ENCODE measurements at places on chromosomes 16 and 17.

- peak; percentile 61 for DNase-seq
Observed at GRCh38 chr17:19762515-19762961, 14.4 kb upstream of the ALDH3A1 start.

GRCh38 chr17:64505340-64506200 is 519 bp downstream of the DDX5 start:
- no peak for DNase-seq

DNA sequence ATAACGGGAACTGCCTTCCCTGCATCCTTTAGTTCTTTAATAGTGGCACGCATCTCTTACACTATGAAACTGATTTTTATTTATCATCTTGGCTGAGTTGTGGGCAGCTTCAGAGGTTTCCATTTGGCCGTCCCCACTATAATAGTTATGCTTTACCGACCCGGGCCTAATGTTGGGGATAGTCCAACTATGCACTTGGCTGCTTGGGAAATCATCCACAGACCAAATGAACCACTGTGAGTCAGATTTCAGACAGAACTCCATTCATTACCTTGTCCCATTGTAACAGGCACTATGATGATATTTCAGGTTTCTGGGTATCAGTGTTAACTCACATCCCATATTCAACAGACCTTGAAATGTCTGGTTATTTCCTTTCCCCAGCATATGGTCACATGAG is 6.1 kb upstream of the SLFN5 start:
- no peak for DNase-seq

- DNase-seq, result no peak
Observed at GRCh38 chr17:64574646-64575045, 67.9 kb downstream of the CEP95 start.

- no peak for DNase-seq
Observed at GRCh38 chr16:55834049-55834448, 1.2 kb upstream of the CES1 start.

DNA sequence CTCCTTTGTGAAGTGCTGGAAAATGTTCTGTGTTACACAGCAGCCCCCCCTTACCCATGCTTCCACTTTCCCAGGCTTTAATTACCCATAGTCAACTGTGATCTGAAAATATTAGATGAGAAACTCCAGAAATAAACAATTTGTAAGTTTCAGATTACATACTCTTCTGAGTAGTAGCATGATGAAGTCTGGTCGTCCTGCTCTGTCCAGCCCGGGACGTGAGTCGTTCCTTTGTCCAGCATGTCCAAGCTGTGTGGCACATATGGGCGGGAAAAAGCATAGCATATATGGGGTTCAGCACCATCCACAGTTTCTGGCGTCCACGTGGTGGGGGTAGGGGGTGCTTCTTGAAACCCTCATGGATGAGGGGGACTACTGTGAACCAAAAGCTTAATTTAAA is 83.5 kb downstream of the BANP start:
- DNase-seq, result no peak

- DNase-seq, result no peak
Observed at GRCh38 chr16:3004319-3004718, 8.4 kb upstream of the CLDN9 start.

- peak; percentile 19 for DNase-seq
Observed at GRCh38 chr17:28325211-28325610, 6.2 kb downstream of the TMEM97 start.

DNA sequence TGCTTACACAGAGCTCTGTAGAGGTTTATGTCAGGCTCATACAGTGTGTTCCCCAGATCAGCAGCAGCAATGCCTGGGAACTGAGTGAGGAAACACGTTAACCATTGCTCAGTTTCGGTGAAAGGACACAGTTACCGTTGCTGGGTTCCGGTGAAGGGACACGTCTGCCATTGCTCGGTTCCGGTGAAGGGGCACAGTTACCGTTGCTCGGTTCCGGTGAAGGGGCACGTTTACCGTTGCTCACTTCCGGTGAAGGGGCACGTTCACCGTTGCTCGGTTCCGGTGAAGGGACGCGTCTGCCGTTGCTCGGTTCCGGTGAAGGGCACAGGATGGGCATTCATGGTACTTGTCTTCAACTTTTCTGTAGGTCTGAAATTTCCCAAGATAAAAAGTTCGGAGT is 81.7 kb downstream of the MRM3 start:
- DNase-seq, result no peak

DNA sequence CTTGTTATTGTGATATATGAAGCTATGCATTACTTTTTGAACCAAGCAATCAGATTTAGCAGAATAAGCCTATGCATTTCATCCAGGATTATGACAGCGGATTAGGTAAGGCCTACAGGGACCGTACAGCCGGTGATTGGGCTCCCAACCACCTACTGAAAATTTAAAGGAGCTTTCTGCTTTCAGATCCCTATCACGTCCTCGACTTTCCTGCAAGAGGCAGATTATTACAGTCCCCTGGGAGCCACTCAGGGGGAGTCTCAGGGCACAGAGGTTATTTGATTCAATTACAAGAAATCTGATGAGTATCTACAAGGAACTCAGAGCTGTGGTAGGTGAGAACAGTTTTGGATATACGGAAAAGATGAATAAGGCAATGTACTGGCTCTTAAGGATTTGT is 80.7 kb downstream of the HS3ST3B1 start:
- DNase-seq, result no peak

GRCh38 chr17:5838661-5839300 is 231.4 kb upstream of the WSCD1 start:
- DNase-seq, result no peak

GRCh38 chr16:49958448-49958847 is 66.6 kb upstream of the CNEP1R1 start:
- no peak for DNase-seq

DNA sequence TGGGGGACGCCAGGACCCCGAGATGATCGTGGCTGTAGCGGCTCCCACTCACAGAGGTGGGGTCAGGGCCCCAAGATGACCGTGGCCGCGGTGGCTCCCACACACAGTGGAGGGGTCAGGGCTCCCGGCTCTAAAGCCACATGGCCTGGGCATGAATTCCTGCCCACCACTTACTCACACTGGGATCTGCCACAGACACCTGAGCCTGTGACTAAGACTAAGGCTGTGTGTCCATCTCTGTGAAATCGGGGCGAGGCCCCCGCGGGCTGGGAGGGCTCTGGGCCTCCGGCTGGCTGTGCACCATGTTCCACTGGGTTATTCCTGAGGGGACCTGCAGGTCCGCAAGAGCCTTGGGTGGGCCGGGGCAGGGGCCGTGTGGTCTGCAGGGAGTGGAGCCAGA is 18.5 kb downstream of the ZFPM1 start:
- no peak for DNase-seq

GRCh38 chr17:50129728-50130558 is at the start of gene SAMD14:
TSS of gene SAMD14 (minus strand) at chr17:50130160. CDS start at chr17:50124959, 5,201 bp downstream.
- DNase-seq, result no peak

DNA sequence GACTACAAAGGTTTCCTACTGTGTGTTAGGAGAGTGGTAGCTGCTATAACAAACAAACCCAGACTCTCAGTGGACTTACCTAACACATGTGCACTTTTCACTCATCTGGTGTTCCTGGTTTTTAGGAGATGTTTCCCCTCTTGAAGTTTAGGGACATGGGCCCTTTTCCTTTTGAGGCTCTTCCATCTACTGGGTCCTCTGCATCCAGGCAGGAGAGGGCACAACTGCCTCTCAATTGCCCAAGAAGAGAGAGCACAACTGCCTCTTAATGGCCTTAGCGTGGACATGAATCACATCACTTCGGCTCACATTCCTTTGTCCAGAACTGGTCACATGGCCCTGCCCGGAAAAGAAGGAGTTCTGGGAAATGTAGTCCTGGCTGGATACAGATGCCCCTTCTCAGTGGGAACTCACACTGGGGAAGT is 9.8 kb upstream of the TNRC6C start:
- DNase-seq, result no peak

GRCh38 chr16:55622930-55623561 is 32.7 kb upstream of the SLC6A2 start:
- DNase-seq, result peak; percentile 41
